ENCODE measurements at places on chromosomes 16 and 17.

DNA sequence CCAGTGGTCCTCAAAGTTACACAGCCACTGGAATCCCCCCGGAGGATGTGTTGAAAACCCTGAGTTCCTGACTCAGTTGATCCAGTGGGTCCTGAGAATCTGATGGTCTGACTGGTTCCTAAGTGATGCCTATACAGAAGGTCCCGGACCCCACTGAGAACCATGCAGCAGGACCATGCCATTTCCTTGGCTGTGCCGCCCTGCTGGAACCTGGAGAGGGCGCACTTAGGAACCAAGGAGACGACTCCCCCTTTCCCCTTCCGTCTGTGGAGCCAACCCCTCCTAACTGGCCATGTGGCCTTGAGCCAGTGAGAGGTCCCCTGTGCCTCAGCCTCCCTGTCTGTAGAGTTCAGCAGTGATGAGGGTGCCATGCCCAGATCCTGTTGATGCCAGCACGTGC, 22.0 kb downstream of the C16orf74 start:
- no peak for DNase-seq

- no peak for DNase-seq
Observed at GRCh38 chr16:52874042-52874441, 178.7 kb downstream of the CHD9NB start.

DNA sequence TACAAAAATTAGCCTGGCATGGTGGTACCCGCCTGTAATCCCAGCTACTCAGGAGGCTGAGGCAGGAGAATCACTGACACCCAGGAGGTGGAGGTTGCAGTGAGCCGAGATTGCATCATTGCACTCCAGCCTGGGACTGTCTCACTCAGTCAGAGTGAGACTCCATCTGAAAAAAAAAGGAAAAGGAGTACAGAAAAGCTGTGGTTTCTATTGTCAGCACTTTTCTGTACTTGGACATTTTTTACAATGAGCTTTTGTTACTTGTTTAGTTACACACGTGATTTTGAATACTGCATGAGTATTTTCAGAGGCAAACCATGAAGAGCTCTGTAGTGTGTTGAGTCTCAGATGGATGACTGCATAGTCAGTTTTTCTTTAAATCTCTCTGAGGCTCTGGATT, 26.3 kb downstream of the ZC3H18 start:
- DNase-seq, result no peak

- no peak for DNase-seq
Observed at GRCh38 chr16:28164140-28164539, 47.6 kb downstream of the XPO6 start.

DNA sequence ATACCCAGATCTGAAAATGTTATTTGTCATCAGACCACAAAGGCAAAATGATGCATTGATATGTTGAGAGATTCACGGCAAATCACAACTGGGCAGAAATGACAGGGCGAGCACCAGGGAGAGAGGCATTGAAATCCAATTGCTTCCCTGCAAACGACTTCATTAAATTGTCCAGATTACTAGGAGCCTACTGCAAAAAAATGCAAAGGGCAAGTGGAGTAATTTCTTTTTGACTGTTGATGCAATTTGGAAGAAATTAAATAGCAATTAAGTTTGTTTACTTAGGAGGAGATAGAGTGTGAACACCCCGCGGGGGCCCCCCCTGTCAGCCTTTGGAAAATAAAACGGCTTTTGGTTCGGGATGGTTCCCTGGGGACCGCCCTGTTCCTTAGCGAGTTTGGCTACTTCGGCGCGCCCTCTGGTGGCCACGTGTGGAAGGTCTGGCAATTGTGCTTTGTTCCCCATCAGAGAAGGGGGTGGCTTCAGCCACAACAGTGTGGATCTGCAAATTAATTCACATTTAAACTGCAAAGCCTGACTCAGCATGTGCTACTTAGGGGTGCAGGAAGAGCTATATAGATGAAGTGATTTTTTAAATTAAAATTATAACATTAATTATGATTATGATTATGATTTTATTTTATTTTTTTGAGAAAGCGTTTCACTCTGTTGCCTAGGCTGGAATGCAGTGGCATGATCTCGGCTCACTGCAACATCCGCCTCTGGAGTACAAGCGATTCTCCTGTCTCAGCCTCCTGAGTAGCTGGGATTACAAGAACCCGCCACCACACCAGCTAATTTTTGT, 14.5 kb upstream of the TMC7 start:
- peak; percentile 62 for DNase-seq

- DNase-seq, result no peak
Observed at GRCh38 chr16:69150146-69150865, 17.9 kb downstream of the UTP4 start.

DNA sequence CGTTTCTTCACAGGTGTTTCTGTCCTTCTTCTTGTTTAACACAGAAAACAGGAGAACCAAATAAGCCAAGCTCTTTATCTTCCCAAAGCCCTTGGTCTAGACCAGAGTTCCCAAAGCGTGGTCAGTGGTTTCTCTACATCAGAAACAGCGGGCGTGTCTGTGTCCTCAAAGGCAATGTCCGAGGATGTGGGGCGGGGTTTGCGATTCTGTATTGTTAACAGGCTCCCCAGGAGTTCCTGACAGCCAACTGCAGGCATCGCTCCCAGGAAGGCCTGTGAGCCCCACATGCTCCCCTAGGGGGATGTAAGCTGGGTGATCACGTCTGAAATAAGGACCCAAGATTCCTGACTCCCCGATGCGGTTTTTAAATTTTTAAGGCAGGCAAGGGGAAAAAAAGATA, 28.4 kb upstream of the SLC25A19 start:
- no peak for DNase-seq

- DNase-seq, result no peak
Observed at GRCh38 chr16:51996516-51996915, 550.4 kb downstream of the TOX3 start.

DNA sequence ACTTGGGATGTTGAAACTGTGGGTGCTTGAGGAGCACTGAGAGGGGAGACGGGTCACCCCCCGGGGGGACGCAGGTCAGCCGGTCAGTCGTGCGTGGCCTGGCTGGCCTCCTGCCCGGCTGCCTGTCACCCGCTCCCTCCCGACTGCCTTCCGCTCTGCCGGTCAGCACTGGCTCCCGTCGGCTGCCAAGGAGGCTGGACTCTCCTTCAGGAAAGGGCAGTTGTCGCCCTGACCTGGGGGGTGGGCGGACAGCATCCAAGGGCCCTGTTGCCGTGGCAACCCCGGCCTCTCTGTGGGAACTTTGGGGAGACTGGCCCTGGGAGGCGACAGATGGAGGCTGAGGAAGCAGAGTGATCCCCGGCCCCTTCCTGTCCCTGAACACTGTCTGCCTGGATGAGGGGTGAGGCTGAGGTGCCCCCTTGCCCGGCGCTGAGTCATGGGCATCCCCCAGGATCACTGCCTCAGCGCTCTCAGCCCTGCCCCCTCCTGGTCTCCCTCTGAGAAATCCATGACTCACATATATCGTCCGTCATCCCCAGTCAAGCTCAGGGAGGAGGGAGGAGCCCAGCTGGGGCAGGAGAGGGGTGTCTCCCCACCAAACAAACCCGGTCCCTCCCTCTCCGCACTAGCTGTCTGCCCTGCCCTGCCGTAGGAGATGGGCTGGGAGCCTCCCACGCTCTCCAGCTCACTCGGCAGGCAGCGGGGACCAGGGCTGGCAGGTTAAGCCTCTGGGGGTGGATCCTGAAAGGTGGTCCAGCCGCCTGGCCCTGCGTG, at the start of gene ADGRG1:
Gene ADGRG1 (plus strand): TSS at position 623 of the 774 bp plus-strand sequence. CDS start 21,658 bp downstream, outside the sequence.
- peak; percentile 4 for DNase-seq

DNA sequence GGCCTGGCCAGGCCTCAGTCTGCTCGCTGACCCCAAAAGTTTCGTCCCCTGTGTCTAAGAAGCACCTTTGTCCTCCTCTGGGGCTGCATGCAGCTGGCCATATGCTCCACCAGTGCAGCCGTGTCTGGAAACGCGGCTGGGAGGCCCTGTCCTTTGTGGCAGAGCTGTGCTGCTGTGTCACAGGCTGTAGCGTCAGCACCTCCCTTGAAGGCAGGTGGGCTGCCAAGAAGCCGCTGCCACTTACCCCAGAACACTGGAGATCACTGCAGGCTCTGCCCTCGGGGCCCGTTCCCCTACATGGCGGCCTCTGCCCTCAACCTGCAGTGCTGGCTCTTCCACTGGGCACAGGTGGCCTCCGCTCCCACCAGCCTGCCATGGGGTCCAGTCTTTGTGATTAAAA, 15.7 kb upstream of the MC1R start:
- DNase-seq, result no peak

DNA sequence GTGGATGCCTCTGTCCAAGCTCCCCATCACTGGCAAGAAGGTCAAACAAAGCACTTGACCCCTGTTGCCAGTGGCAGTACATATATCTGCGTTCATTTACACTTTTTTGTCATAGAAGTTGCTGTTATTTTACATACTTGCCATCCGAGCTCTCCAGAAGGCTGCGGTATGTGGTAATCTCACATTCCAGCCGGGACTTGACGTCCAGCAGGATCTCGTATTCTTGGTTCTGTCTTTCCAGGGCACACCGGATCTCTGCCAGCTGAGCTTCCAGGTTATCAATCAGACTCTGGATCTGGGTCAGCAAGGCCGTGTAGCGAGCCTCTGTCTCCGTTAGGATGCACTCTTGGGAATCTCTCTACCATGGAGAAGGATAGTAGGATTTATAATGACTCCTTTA, 6.6 kb downstream of the KRT39 start:
- no peak for DNase-seq

GRCh38 chr17:64016231-64016784, 4.1 kb downstream of the ICAM2 start:
- DNase-seq, result no peak

- DNase-seq, result no peak
Observed at GRCh38 chr16:75062135-75062975, 54.2 kb downstream of the LDHD start.

GRCh38 chr16:47254756-47255155, 111.0 kb upstream of the NETO2 start:
- DNase-seq, result no peak

DNA sequence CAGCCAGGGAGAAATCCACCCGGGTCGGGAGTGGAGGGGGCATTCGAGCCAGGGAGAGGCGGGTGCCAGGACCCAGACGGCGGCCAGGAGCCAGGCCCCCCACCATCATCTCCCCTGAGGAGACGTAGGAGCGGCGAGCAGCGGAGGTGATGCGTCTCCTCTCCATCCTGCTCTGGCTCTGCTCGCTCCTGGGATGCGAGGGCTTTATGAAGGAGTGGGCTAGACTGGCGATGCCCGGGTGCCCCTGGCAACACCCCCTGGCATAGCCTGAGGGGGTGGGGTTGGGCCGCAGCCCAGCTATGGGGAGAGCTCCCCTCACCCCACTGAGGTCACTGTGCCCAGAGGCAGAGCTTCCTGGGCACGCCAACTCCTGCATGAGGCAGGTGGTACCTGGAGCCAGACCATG, at the start of gene GFAP:
Gene GFAP (minus strand): TSS at position 180 of the 406 bp plus-strand sequence. CDS start 14 bp downstream, at position 166.
- DNase-seq, result no peak

- no peak for DNase-seq
Observed at GRCh38 chr17:69236464-69236863, 7.8 kb upstream of the ABCA10 start.

DNA sequence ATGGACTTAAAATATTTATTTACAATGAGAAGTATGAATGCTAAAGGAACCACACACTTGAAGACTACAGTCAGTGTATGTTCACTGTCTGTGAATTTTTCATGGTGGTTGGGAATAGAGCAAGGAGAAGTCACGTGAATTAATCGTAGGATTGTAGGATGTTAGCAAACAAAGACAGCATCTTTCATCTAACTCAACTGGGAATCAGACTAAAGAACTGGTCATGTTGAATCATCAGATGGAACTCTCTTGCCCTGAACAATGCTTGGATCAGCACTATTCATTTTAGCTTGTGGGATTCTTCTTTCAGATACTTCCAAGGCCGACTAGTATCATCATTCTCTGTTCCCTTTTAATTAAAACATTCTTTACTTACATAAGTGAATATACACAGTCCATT, 18.1 kb downstream of the KCNJ2 start:
- no peak for DNase-seq

All from activated effector memory CD4-positive, alpha-beta T cell treated with Interleukin-2 at 50 U/mL for 16 hours (primary cell).